ENCODE measurements at places on chromosomes 16 and 17.
A peak's percentile ranks its signal among the peaks of the same experiment; 100 is the strongest.

DNA sequence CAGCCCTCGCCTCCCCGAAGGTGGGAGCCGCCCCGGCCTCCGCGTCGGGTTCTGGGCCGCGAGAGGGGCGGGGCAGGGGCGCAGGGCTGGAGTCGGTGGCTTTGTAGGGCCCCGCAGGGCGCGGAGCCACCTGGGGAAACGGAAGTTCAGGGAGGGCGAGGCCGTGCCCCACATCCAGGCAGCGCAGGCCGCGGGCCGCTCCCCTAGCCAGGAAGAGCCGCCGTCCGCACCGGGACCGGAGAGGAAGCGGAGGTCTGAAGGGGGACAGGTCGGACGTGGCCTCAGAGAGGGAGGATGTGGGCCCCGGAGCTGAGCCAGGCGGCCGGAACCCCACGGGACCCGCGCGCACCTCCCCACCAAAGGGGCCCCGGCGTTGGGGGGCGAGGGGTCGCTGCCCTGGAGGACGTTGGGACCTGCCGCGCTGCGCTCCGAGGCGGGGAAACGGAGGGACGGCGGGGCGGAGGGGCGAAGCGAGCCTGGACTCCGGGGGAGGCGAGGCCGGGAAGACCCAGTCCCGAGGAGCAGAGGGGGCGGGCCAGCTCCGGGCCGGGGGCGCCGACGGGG, 482 bp upstream of the SLC16A3 start:
- DNase-seq = peak; percentile 47

DNA sequence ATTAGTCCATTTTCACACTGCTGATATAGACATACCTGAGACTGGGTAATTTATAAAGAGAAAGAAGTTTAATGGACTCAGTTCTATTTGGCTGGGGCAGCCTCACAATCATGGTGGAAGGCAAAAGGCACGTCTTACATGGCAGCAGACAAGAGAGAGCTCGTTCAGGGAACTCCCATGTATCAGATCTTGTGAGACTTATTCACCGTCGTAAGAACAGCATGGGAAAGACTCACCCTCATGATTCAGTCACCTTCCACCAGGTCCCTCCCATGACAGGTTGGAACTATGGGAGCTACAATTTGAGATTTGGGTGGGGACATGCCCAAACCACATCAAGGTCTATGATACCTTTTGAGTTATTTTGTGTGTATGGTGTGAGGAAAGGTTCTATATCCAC, 66.9 kb downstream of the METRNL start:
- DNase-seq = no peak

DNA sequence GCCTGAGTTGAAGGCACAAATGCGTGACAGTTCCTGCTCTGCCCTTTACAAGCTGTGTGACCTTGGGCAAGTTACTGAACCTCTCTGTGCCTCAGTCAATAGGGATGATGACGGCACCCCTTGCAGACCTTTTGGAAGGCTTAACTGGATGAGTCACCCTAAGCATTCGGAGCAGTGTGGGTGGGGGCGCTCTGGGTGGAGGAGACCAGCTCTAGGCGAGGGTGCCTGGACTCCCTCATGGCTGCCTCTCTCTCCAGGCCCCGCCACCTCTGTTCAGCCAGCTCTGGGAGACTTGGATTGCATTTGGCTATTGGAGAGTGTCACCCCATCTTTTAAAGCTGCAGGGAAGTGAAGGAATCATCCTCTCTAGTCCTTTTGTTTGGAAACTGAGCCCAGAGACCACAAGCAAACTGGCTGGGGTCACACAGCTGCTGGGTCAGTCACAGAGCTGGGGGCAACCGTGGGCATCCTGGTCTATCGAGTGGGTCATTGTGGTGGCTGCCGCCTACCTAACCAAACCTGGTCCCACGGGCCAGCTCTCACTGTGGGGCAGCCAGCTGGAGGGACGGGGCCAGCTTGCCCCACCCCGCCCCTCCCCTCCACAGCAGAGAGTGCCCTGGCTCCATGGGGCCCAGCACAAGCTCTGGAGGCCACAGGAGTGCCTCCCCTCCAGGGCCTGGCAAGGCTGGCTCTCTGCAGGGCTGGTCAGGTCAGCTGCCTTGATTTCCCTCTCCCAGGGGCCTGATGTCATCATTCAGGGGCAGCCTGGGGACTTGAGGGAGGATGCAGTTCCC, 20.2 kb upstream of the GSE1 start:
- DNase-seq = no peak

- DNase-seq = no peak
Observed at GRCh38 chr17:77128896-77129567, 11.7 kb upstream of the SEC14L1 start.

GRCh38 chr16:87044032-87044382, 273.2 kb downstream of the C16orf95 start:
- DNase-seq = no peak

DNA sequence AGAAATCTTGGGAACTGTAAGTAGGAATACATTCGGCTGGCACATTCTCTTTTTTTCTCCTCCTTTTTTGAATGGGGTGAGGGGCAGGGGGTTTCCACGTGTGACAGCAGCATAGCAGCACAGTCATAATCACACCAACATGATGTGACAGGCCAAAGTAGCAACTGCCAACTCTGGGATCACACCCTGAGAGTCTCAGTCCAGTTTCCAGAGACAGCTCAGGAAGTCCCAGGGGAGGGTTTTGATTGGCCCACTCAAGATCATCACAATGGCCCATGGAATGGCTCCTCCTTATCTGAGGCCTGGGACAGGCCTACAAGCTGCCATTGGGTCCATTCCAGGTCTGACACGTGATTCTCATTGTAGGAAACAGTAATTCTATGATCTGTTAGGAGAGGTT, 207.1 kb upstream of the ASIC2 start:
- DNase-seq = no peak

DNA sequence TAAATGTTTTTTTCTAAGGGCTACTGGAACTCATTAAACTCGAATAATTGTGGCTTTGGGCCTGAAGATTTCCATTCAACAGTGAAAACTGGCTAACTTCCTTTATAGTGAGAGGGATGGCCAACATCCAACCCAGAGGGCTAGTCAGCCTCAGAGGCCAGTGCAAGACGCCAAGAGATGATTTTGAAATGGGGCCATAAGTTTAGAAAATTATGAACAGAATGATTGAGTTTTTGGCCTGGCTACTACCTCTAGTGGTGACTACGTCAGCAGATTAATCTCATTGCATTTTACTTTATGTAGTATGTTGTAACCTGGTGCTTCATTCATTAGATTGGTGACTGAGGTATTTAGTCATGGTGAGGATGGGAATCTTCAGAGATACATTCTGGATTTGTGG, 28.4 kb downstream of the HAPSTR1 start:
- DNase-seq = no peak

DNA sequence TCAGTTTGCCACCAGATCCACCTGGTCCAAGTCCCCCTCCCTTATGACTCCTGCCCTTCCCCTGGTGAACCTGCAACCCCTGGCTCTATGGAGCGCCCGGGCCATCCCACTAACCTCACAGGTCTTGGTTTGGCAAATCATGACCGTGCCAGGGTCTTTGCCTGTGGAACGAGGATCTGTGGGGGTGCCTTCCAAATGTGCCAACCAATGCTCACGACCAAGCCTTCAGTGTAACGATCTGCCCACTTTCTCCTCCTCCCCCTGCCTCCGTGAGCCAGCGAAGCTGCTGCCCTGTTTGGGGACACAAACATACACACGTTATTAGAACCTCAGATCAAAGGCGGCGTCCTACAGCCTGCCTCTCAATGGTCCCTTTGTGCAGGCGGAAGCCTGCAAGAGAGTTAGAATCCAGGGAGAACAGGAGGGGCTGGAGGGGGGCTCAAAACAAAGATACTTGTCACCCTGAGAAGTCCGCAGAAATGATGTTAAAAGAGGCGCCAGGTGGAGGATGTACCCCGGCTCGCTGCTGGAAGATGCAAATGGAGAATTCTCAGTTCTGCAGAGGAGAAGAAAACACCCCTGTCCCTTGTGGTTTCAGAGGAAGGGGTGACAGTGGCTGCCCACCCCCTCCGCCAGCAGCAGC, 9.0 kb upstream of the NKD1 start:
- DNase-seq = no peak

- DNase-seq = no peak
Observed at GRCh38 chr17:72697602-72698146, 394.8 kb downstream of the SLC39A11 start.

GRCh38 chr17:4706121-4706520, 2.2 kb upstream of the PELP1 start:
- DNase-seq = no peak

DNA sequence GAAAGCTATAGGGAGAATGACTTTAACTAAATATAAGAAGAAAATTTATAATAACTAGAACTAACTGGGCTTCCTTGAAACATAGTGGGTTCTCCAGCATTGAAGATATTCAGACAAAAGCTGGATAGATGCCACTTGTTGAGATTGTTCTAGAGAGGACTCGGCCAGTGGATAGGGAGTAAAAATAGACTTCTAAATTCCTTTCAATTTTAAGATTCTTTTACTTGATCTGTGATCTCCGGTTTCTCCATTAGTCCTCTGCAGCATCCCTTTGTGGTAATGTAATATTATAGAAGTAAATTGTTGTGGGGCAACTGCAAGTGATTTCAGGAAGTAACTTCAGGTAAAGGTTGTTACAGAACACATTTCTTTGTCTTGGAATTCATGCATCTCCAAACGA, 10.3 kb upstream of the RARA start:
- no peak for DNase-seq

DNA sequence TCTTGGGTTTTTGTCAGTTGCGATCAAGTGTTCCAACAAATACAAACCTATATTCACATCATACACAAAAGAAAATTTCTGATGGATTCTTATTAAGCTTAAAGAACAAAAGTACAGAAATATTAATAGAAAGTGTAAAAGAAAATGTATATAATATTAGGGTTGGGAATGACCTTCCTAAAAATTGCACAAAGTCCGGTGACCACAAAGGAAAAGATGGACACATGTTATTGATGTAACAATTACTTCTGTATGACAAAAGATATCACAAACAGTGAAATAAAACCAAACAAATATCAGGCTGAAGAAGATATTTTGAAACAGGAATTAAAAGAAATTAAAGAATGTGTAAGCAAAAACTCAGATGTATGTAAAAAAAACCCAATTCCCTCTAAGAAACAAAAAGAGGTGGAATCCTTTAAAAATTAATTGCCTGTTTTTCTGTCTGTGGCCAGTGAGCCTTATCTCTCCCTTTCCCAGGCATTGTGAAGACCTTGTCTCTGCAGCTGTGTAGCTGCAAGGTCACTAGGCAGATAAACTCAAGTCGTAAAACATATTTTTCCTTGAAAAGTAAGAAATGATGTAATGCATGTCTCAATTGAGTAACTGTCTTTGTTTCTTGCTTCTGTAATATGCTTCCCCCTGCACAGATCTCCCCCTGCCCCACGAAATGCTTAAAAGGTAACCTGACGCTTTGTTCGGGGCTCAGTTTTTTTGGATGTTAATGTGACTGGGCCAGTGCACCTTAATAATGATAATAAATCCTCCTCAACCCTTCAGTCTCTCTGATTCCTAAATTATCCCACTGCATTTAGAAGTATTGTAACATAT, 2.8 kb downstream of the ST6GALNAC1 start:
- DNase-seq = no peak

DNA sequence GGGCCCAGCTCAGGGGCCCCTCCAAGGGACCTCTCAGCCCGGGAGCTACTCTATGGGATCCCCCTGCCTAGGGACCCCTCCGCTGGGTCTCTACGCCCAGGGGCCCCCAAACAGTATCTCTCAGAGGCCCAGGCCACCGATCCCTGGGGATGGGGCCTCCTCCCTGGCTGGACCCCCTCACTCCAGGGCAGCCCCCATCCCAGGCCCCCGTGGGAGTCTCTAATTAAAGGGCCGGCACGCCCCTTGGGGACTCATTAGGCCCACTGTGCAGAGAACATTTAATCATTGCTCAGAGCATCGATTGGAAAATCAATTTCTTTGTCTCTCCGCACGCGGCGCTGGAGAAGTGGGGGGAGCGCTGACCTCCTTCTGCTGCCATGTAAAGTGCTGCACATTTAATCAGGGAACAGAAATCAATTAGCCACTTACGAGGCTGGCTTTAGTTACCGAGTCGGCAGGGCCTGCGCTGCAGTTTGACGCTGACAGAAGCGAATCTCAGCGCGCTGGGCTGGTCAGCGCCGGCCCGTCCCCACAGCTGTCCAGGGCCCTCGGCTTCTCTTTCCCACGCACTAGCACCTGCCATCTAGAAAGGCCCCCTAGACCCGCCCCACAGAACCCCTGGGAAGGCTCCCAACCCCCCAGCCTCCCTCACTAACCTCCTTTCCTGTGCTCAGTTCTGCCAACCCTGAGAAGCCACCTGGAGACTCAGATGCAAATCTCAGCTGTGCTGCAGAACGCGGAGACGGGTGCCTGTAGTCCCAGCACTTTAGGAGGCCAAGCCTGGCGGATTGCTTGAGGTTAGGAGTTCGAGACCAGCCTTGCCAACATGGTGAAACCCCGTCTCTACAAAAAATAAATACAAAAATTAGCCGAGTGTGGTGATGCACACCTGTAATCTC, 20.2 kb upstream of the C1QL1 start:
- DNase-seq = no peak

DNA sequence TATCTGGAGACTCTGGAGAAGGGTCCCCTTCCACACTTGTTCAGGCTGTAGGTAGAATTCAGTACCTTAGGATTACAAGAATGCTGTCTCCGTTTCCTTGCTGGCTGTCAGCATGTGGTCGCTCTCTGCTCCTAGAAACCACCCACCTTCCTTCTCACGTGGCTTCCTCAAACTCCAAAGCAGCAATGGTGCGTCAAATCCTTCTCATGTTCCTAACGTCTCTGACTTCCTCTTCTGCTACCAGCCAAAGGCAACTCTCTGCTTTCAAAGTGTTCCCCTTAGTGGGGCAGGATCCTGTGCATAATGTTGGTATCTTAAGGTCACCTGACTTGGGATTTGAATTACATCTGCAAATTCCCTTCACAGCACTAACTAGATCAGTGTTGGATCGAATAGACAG, 30.9 kb upstream of the DYNLRB2 start:
- DNase-seq = no peak

- DNase-seq = no peak
Observed at GRCh38 chr17:47993031-47993564, 22.2 kb downstream of the CDK5RAP3 start.

- no peak for DNase-seq
Observed at GRCh38 chr17:40791111-40791510, 8.6 kb downstream of the KRT28 start.

DNA sequence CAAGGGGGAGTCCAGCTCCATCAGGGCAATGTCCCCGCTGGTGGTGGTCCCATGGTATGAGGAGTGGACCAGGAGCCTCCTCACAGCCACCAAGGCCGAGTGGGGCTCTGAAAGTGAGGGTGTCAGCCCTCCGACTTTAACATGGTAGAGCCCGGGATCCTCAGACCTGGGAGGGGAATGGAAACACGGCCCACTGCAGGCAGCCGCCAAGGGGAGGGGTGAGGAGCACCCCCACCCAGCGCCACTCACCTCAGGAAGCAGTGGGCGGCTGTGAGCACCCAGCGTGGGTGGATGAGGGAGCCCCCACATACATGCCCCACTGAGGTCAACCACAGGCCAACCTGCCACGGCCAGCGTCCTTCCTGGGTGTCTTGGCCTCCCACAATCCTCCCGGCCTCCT, 10.8 kb downstream of the ZG16B start:
- no peak for DNase-seq
